ENCODE measurements at places on chromosomes 4 and X. TPM values are rescaled to one million over a fixed set of nuclear protein-coding genes. Genes with fewer than 3 reads are reported as not detected.

The AFM gene
- not detected for total RNA-seq

The ANK2 gene
- 0.94 TPM for total RNA-seq

The MAGEE1 gene
- 4.6 TPM for total RNA-seq

The MAP7D2 gene
- 7.1 TPM for total RNA-seq

The PHEX gene
- total RNA-seq = 0.29 TPM

The UGT8 gene
- 0.09 TPM for total RNA-seq

The C4orf54 gene
- total RNA-seq = not detected

The KIT gene
- not detected for total RNA-seq

The MAGEB2 gene
- total RNA-seq = not detected

The PDLIM3 gene
- 0.10 TPM for total RNA-seq

The FAM149A gene
- 1.6 TPM for total RNA-seq

The KLHL5 gene
- 51.2 TPM for total RNA-seq

The P2RY10 gene
- total RNA-seq = not detected

The HSD17B13 gene
- total RNA-seq = 0.05 TPM

The FREM3 gene
- total RNA-seq = not detected

The SYP gene
- total RNA-seq = 3.1 TPM

The TMEM144 gene
- 4.6 TPM for total RNA-seq

The USP27X gene
- 4.9 TPM for total RNA-seq

The FGFR3 gene
- 2.1 TPM for total RNA-seq

The ODAPH gene
- 0.23 TPM for total RNA-seq

The GAGE13 gene
- total RNA-seq = not detected

The TEX11 gene
- total RNA-seq = not detected

The PDE6B gene
- not detected for total RNA-seq

The NAP1L3 gene
- total RNA-seq = 0.37 TPM

The CYTL1 gene
- total RNA-seq = not detected

The ABCG2 gene
- 25.9 TPM for total RNA-seq

The LUZP4 gene
- not detected for total RNA-seq

All from A549 treated with DMSO at 1 μM for 4 hours (cell line).